ENCODE measurements at places on chromosomes 1 and 21.

DNA sequence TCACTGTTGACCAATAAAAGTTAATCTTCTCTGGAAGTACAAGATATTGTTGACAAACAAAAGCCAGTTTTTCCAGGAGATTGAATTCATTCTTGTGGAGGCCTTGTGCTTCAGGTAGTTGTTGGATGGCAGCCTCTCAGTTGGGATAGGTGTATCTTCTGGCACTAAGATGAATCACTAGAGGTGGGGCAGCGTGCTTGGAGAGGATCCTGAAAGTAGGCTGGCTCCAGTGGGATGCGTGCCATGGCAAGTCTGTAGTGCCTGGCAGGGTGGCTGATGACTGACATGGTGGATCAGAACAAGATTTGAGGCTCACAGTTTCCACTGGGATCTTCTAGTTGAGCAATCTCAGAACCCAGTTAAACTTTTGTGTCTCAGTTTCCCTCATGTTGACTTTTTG is 2.4 kb downstream of the VPS13D start:
- DNase-seq = no peak

- no peak for DNase-seq
These were observed 103.9 kb downstream of the PTPN14 start for GRCh38 chr1:214447557-214447871.

DNA sequence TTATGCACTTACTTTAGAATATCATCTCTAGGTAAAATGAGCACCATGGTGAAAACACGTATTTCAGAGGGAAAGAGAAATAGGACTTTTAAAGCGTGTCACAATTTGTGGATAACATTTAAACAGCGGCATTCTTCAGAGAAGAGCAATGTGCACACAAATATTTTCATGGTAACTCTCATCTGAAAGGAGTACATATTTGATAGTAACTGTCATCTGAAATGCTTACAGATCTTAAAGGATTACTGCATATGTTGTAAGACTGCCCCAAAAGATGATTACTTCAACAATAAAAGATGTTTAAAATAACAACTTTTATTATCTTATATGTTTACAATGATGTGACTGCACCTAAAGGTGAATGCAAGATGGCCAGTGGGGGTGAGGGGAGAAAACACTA is 408.8 kb downstream of the PLA2G4A start:
- DNase-seq = no peak

GRCh38 chr1:99198393-99198792 is 65.9 kb upstream of the PLPPR4 start:
- DNase-seq = no peak

DNA sequence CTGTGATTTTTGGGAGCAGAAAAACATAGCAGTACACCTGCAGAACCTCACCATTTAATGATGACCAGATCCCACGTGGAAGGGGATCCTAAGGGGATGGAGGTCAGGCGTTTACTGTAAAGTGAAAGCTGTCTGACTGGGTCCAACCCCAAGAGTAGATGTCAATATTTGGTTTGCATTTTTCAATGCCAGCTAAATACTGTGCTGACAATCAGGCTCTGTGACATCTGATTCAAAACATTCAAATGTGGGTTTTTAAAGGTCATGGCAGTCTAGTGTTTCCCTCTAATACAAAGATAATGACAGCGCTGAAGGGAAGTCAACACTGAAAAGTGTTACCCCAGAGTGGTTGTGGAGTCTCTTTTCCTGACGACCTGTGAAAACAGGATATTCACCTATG is 68.1 kb downstream of the SPAG17 start:
- no peak for DNase-seq

DNA sequence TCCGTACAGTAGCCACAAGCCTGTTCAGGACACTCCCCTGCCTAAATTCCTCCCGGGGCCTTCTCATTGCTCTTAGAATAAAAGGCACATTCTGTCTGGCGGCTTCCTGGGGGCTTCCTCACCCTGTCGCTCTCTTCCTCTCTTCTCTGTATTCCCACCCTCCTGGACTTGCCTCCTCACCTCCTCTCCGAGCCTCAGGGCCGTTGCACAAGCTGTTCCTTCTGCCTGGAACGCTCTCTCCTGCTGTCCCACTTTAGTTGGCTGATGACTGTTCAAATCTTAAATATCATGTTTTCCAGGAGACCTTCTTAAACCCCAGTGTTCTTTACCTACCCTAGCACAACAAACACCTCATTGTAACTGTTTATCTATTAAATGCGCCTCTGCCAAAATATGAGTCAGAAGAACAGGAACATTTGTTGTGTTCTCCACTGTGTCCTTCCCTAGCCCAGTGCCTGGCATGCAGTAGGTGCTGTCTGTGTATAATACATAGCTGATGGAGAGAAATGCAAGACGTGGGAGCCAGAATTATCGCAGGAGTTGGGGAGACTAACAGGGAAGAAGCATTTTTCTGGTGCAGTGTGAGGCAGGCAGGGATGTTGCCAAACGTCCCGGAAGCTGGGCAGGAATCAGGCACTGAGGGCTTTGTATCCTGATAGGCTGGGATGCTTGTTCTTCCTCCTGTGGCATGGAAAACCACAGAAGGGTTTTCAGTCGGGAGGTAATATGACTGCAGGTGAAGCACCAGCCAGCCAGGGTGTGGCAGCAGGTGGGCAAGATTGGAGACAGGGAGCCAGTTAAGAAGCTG is 24.1 kb upstream of the THRAP3 start:
- DNase-seq = peak; percentile 4

DNA sequence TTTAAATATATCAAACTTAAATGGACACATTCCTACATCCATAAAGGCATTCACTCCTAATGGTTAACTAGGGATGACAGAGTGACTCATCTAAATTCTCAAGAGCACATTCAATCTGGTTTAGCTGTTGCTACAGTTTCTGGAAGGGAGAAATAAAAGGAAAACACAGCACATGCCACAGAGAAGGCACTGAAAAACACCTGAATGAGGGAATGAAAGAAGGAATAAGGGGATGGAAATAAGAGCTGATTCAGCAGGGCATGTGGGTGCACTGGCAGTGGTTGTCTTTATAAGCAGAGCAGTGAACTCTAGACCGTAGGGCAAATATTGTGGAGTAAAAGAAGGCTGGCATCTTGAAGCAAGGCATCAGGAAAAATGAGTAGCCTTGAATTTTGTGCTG is 79.3 kb downstream of the LHX4 start:
- no peak for DNase-seq

GRCh38 chr1:221923929-221924598 is 182.2 kb upstream of the DUSP10 start:
- no peak for DNase-seq

- no peak for DNase-seq
These were observed 31.4 kb upstream of the KIRREL1 start for GRCh38 chr1:157961805-157962762.

GRCh38 chr1:44637702-44638411 is 36.4 kb downstream of the TMEM53 start:
- DNase-seq = no peak

- no peak for DNase-seq
These were observed 194.8 kb downstream of the EIF4G3 start for GRCh38 chr1:20981915-20982314.

- DNase-seq = no peak
These were observed 158.4 kb upstream of the CD34 start for GRCh38 chr1:208069317-208069716.

GRCh38 chr1:4702932-4703331 is 48.5 kb downstream of the AJAP1 start:
- peak; percentile 25 for DNase-seq

DNA sequence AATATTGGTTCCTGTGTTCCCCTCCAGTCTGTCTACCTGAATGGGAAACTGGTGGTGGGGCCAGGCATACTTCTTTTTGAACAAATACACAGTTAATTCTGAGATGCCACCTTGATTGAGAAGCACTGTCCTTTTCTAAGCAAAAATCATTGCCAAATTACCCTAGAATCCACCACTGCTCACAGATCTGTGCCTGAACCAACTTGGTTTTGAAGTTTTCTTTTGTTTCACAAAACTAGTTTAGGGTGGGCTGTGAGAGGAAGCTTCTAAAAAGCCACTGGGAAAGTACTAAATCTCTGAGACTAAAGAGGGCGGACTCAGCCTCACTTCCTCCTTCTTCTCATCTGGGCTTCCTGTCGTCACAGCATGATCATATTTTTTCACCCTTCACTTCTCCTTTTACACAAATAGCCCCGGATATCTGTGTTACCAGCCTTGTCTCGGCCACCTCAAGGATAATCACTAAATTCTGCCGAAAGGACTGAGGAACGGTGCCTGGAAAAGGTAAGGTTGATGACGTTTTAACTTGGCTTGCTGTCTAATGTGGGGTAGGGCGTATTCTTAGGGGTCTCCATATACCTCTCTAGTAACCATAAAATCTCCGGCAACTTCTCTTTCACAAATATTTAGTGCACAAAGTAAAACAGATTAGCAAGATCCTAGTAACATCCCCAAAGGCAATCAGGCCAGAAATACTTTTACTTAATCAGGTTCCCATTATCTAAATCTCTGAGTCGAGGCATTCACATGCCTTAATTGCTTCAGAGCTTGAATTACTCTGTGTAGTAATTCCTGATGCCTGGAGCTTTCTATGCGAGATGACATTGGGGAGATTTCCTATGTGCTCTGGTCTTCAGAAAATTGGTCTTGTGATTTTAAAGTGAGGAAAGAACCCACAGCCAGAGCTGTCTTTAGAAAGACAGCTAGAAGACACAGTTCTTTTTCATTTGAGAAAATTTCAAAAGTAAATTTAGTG is at the start of gene CD53:
Gene CD53, plus strand, starts transcription at position 404 of the 976 bp plus-strand sequence. CDS start 18,261 bp downstream, outside the sequence.
- no peak for DNase-seq

DNA sequence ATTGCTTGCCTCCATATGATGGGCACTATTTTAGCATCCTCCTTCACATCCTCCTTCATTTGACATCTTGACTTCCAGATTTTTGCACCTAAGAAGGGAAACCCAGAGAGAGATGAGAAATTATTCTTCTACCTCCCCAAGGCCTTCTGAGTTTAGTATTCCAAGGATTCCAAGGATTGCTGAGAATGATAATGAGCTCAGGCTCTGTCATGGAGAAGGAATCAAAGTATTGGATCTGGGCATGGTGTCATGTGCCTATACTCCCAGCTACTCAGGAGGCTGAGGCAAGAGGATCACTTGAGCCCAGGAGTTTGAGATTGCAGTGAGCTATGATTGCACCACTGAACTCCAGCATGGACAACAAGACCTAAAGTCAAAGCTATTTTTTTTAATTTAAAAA is 26.6 kb upstream of the ZNF281 start:
- DNase-seq = no peak

DNA sequence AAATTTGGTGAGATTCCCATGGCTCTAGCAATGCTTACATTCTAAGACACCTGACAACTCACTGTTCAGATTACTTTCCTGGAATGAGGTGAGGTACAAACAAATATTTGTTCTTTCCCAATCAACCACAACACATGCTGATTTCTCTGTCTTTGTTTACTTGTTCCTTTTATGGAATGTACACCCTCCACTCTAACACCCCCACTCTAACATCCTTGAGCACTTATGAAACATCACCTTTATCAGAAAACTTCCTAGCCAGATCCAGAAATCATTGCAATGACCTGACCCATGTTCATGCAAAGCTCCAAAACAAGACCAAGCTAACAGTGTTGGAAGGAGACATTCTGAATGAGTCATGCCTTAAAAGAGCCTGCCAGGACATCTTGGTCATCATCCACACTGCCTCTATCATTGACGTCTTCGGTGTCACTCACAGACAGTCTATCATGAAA is 35.5 kb downstream of the HSD3B1 start:
- DNase-seq = no peak

- no peak for DNase-seq
These were observed 9.1 kb downstream of the CADM3 start for GRCh38 chr1:159180516-159180915.

DNA sequence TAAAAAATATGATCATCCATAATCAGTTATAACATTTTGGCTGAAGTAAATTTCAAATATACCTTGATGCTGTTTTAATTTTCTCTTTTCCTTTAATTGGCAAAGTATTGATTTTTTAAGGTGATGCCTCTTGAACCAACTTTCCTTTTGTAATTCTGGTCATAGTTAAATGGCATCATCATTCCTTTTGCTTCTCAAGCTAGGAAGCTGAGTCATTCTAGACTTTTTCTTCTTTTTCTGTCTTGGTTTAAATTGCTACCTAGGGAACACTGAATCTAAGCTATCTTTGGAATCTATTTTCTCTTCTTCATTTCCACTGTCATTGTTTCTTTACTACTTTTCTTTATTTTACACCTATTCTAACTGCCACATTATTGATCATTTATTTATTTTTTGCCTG is 162.7 kb downstream of the HMCN1 start:
- no peak for DNase-seq

DNA sequence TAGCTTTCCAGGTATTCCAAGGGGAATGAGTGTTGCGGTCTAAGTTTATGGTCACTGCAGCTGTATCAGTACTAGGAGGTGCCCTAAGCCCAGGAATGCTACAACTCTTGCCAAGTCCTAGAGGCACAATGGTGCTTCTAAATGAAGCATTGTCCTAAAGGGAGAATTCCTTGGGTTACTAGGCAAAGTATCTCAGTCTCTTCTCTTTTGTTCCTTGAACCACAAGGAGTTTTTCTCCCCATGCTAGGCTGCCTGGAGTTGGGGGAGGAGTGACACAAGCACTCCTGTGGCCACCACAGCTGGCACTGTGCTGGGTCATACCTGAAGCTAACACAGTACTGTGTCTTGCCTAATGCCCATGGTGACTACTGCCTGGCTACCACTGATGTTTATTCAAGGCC is 50.7 kb downstream of the KMO start:
- DNase-seq = no peak

GRCh38 chr1:171801487-171801891 is 20.0 kb downstream of the METTL13 start:
- DNase-seq = no peak

DNA sequence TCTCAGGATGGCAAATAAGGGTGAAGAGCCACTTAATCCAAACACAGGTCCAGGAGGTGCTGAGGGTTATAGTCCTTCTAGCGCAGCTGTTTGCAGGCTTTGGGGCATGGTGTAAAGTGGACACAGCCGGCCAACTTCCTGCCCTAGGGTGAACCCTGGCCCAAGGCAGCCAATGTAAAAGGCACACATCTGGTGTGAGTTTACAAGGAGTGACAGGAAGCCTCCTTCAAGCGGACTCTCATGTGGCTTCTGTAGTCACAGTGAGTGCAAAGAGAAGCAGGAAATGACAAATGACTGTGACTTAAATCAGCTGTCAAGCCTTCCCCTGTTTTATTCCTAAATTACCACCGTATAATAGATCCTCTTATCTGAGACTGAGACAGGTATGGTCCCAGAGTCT is 213.0 kb downstream of the CRB1 start:
- no peak for DNase-seq

GRCh38 chr1:175390522-175391254 is 198.1 kb upstream of the KIAA0040 start:
- DNase-seq = no peak

All from amygdala (tissue), 56 donors.